T-helper 17 cell (primary cell): ENCODE measurements at places on chromosomes 4 and X. TPM values are rescaled to one million over a fixed set of nuclear protein-coding genes. Genes with fewer than 3 reads are reported as not detected.

Gene FAM9C
- not detected for total RNA-seq

- peaks cover 24% of the 10 kb centered on the region for H3K4me1 ChIP-seq
- peak overlapping the region; percentile 90 for H3K27ac ChIP-seq
- peaks cover 4% of the 10 kb centered on the region for H3K36me3 ChIP-seq
- H3K4me3 ChIP-seq = peak overlapping the region; percentile 64
Observed at GRCh38 chr4:2172161-2172560, 69.8 kb downstream of the HAUS3 start.

Gene CENPVL1
- total RNA-seq = not detected

- DNase-seq = no peak
- H3K36me3 ChIP-seq = peaks cover 2% of the 10 kb centered on the region
- H3K27me3 ChIP-seq = no peaks in the 10 kb centered on the region
Observed at GRCh38 chrX:53654376-53654775, 32.1 kb downstream of the HUWE1 start.

Gene APLN
- not detected for total RNA-seq

GRCh38 chr4:99821918-99822503 lies 5.4 kb downstream of the DAPP1 start:
- peak overlapping the region; percentile 46 for H3K4me3 ChIP-seq
- no peak for DNase-seq
- H3K4me1 ChIP-seq = peaks cover 69% of the 10 kb centered on the region
- H3K27ac ChIP-seq = peak overlapping the region; percentile 41

Gene RTL3
- total RNA-seq = not detected

Gene ZNF185
- total RNA-seq = 40.2 TPM

- H3K27ac ChIP-seq = no peak overlapping the region
- H3K4me1 ChIP-seq = no peaks in the 10 kb centered on the region
- H3K36me3 ChIP-seq = no peaks in the 10 kb centered on the region
- DNase-seq = no peak
- H3K27me3 ChIP-seq = peaks cover 4% of the 10 kb centered on the region
- H3K4me3 ChIP-seq = no peak overlapping the region
Observed at GRCh38 chr4:186592445-186592844, 37.1 kb upstream of the MTNR1A start.

DNA sequence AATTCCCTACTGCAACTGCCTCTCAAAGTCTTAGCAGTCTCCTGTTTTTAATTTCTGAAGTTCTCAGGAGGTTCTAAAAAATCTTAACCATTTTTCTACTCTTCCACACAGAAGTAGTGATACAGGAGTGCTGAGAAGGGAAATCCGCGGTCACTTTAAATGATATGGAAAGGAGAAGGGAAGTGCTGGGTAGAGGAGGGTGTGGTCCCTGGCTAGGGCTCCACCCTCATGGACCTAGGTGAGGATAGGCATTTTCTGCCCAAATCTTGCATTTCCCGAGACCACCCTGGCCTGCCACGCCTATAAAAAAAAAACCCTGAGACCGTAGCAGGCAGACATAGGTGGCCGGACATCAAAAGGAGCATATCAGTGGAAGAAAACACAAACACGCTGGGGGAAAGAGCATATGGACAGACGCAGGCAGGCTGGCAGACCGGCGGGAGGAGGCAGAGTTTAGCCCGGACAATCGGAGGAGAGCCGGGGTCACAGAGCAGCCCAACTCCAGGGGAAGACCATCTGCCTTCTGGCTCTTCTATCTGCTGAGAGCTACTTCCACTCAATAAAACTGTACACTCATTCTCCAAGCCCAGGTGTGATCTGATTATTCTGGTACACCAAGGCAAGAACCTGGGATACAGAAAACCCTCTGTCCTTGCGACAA lies 85.7 kb downstream of the POU3F4 start:
- H3K27me3 ChIP-seq = no peaks in the 10 kb centered on the region
- H3K27ac ChIP-seq = no peak overlapping the region
- no peak for DNase-seq
- H3K36me3 ChIP-seq = no peaks in the 10 kb centered on the region
- no peaks in the 10 kb centered on the region for H3K4me1 ChIP-seq

Gene UGT2A3
- not detected for total RNA-seq

DNA sequence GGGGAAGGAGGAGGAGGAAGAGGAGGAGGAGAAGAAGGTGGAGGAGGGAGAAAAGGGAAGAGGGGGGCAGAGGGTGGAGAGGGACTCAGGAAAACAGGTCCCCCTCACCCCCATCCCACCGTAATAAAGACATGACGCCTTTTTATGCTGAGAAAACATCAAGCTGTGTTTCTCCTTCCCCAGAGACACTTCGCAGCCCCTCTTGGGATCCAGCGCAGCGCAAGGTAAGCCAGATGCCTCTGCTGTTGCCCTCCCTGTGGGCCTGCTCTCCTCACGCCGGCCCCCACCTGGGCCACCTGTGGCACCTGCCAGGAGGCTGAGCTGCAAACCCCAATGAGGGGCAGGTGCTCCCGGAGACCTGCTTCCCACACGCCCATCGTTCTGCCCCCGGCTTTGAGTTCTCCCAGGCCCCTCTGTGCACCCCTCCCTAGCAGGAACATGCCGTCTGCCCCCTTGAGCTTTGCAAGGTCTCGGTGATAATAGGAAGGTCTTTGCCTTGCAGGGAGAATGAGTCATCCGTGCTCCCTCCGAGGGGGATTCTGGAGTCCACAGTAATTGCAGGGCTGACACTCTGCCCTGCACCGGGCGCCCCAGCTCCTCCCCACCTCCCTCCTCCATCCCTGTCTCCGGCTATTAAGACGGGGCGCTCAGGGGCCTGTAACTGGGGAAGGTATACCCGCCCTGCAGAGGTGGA lies 45.3 kb upstream of the SHOX start:
- no peaks in the 10 kb centered on the region for H3K36me3 ChIP-seq
- H3K4me3 ChIP-seq = no peak overlapping the region
- no peak overlapping the region for H3K27ac ChIP-seq
- DNase-seq = no peak

GRCh38 chrX:103330681-103331288 lies 746 bp downstream of the TCEAL7 start:
- no peak overlapping the region for H3K4me3 ChIP-seq
- H3K27ac ChIP-seq = no peak overlapping the region
- peaks cover 29% of the 10 kb centered on the region for H3K27me3 ChIP-seq

- peaks cover 4% of the 10 kb centered on the region for H3K36me3 ChIP-seq
- no peak overlapping the region for H3K4me3 ChIP-seq
- peaks cover 8% of the 10 kb centered on the region for H3K4me1 ChIP-seq
- H3K27ac ChIP-seq = peak overlapping the region; percentile 10
- no peak for DNase-seq
Observed at GRCh38 chr4:84494076-84494475, 5.0 kb downstream of the NKX6-1 start.

GRCh38 chr4:28350485-28350884 lies 1489.8 kb downstream of the STIM2 start:
- H3K27me3 ChIP-seq = no peaks in the 10 kb centered on the region
- no peak for DNase-seq
- H3K36me3 ChIP-seq = no peaks in the 10 kb centered on the region
- H3K4me1 ChIP-seq = no peaks in the 10 kb centered on the region

- no peak overlapping the region for H3K27ac ChIP-seq
- H3K4me1 ChIP-seq = peaks cover 2% of the 10 kb centered on the region
- H3K27me3 ChIP-seq = no peaks in the 10 kb centered on the region
- no peak for DNase-seq
- no peak overlapping the region for H3K4me3 ChIP-seq
- no peaks in the 10 kb centered on the region for H3K36me3 ChIP-seq
Observed at GRCh38 chr4:70564033-70564432, 28.0 kb upstream of the AMBN start.

- no peak overlapping the region for H3K4me3 ChIP-seq
- H3K27ac ChIP-seq = no peak overlapping the region
- H3K4me1 ChIP-seq = peaks cover 13% of the 10 kb centered on the region
- no peak for DNase-seq
Observed at GRCh38 chr4:184274286-184274951, 56.7 kb upstream of the ENPP6 start.

DNA sequence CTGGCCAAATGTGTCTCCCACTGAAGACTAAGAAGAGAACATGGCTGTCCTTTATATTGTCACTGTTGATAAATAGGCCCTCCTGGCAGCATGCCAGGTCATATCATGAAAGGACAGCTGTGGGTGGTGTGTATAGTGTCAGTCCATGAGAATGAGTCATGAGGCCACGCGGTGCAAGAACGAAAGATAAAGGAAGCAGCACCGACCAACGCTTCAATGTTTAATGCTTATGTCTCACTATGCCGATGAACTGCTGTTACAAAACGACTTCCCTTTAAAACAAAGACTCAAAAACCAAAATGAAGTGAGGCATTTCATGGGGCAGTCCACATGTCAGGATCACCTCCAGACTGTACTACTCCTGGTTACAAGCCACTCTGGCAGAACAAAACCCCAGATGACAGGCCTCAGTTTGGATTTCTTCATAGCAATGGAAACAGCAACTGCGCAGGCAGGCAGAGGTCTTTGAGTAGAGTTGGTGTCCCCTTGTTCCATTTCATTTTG lies 5.2 kb upstream of the TCEANC start:
- H3K27me3 ChIP-seq = no peaks in the 10 kb centered on the region
- no peak overlapping the region for H3K27ac ChIP-seq
- no peaks in the 10 kb centered on the region for H3K36me3 ChIP-seq
- H3K4me1 ChIP-seq = peaks cover 9% of the 10 kb centered on the region
- peak overlapping the region; percentile 39 for H3K4me3 ChIP-seq

GRCh38 chrX:55014897-55015299 lies 14.7 kb downstream of the APEX2 start:
- no peaks in the 10 kb centered on the region for H3K27me3 ChIP-seq
- no peaks in the 10 kb centered on the region for H3K4me1 ChIP-seq
- no peak overlapping the region for H3K4me3 ChIP-seq
- no peaks in the 10 kb centered on the region for H3K36me3 ChIP-seq
- DNase-seq = no peak

Gene GSX2
- not detected for total RNA-seq

DNA sequence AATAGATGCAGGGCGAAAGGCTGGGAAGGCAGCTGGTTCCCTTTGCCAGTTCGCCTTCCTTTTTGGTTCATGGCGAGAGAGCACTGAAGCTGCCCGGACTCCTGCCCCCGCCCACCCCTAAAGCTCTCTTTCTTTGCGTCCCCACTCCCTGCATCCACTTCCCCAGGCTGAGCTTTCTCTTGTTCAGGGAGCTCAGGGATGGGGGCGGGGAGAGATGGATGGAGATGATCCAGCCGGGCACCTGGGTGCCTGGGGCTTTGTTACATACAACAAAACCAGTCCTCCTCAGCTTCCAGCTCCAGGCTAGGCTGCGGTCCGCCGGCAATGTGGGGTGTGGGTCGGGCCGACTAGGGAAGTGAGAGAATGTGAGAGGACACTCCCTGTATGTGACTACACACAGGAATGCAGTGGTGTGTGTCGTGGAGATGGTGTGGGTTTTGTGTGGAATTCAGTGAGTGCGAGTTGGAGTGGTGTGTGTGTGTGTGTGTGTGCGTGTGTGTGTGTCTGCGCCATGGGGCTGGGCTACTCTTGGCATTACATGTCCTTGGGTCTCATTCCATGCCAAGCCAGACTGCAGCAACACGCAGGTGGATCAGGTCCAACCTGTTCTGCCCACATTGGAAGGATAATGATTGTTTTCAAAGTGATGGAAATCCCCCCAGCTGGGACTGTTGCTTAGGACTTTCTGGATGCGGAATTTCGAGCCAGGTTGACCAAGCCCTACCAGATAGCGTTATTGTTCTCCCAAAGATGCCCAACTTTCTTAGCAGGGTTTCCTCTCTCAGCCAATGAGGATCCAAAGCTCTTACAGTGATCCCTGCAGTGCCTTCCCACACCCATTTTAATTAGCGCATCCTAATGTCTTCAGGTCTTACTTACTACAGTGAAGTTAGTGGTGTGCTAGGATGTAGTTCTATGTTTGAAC lies 149.4 kb upstream of the CHRDL1 start:
- H3K4me1 ChIP-seq = no peaks in the 10 kb centered on the region
- no peak overlapping the region for H3K27ac ChIP-seq
- peaks cover 2% of the 10 kb centered on the region for H3K36me3 ChIP-seq
- H3K27me3 ChIP-seq = peaks cover 32% of the 10 kb centered on the region
- DNase-seq = no peak

DNA sequence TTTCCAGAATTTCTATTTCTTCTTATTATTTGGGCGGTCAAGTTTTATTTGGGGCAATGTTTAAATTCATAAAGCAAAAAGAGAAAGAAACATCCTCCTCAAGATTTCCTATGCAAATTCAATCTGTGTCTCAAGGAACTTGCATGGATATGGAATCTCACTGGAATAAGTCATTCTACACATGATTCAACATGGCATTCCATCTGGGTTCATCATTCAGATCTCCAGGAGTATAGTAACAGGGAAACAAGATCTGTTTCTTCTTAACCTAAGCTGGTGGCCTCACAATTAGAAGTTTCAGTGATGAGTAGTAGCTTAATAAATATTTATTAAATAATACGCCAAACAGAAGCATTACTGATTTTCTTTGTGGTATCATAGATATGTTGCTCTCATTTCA lies 19.8 kb downstream of the KLHL34 start:
- no peak overlapping the region for H3K4me3 ChIP-seq
- no peaks in the 10 kb centered on the region for H3K27me3 ChIP-seq
- no peaks in the 10 kb centered on the region for H3K36me3 ChIP-seq

- no peaks in the 10 kb centered on the region for H3K4me1 ChIP-seq
- H3K4me3 ChIP-seq = no peak overlapping the region
- no peaks in the 10 kb centered on the region for H3K36me3 ChIP-seq
- no peak for DNase-seq
Observed at GRCh38 chr4:60857130-60857753, 342.9 kb upstream of the ADGRL3 start.

DNA sequence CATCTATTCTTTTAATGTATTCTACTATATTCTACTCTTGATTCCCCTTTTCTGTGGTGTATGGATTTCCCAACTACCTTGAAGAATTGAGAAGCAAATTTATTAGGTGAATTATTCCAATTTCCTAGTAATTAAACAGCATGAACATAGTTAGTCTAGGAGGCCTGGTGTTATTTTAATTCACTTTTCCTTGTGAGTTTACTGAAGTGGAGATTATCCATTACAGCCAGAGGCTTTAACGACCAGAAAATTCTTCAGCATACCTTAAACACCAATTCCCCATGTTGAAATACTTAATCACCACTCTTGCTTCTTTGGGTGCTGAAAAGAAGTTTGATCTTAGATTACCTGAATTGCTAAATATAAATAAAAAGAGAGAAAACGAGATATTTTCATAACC lies 29.4 kb downstream of the FAT4 start:
- no peak overlapping the region for H3K4me3 ChIP-seq
- no peaks in the 10 kb centered on the region for H3K27me3 ChIP-seq
- no peak overlapping the region for H3K27ac ChIP-seq
- H3K36me3 ChIP-seq = no peaks in the 10 kb centered on the region

- H3K27ac ChIP-seq = no peak overlapping the region
- no peaks in the 10 kb centered on the region for H3K4me1 ChIP-seq
- no peak overlapping the region for H3K4me3 ChIP-seq
Observed at GRCh38 chr4:5730993-5731990, 20.3 kb downstream of the EVC start.

Gene BEND2
- 0.07 TPM for total RNA-seq

Gene ARR3
- total RNA-seq = not detected

GRCh38 chr4:75343333-75343732 lies 170.9 kb downstream of the RCHY1 start:
- H3K27me3 ChIP-seq = peaks cover 8% of the 10 kb centered on the region
- no peak for DNase-seq
- no peaks in the 10 kb centered on the region for H3K4me1 ChIP-seq
- H3K27ac ChIP-seq = no peak overlapping the region

Gene GPRASP1
- total RNA-seq = 38.9 TPM
